ENCODE measurements at places on chromosomes 4 and X.
A peak's percentile ranks its signal among the peaks of the same experiment; 100 is the strongest.

DNA sequence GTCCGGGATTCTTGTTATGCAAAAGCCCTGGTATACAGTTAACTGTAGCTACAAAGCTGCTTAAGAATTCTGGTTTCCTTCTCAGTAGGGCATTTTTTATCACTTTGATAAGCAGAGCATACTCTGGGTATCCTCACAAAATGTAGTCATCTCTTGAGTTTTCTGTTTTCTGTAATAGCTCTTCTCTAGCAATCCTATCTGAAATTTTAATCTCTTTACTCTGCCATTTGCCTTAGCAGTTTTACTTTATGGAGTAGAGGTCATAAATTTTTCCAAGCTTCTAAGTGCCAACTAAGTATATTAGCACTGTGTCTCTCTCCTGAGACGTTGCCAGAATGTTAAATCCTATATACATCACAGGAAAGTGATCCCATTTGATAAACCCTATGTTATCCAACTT lies 28.0 kb upstream of the BANK1 start:
- no peak for DNase-seq

GRCh38 chrX:42577936-42578470 lies 200.0 kb downstream of the PPP1R2C start:
- DNase-seq = peak; percentile 3

- DNase-seq = peak; percentile 93
Observed at GRCh38 chrX:100649550-100650356, 5.8 kb downstream of the SRPX2 start.

- DNase-seq = no peak
Observed at GRCh38 chrX:103399744-103400143, 23.4 kb downstream of the BEX3 start.

GRCh38 chr4:123411514-123411913 lies 14.9 kb downstream of the SPRY1 start:
- no peak for DNase-seq

DNA sequence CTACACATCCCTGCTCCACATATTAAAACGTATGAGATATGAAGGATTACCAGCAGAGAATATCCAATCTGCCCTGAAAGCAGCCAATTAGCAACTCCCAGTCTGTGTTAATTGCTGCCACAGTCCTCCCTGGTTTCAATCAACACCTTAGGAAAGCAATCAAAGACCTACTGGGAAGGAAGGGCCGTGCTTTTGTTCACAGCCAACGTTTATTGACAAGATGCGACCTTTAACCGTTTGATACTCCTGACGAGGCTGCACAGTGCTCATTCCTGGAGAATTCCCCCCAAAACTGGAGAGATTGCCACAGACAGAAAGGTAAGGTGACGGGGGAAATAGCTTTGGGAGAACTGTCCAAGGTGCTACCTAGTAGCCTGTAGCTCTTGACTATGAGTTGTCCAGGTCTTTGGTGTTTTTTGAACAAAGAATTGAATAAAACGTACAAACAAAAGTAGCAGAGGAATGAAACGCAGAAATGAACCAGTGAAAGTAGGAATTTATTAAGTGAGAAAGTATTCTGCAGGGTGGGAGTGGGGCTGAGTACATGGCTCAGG lies 596.5 kb downstream of the NLGN4X start:
- no peak for DNase-seq

GRCh38 chrX:54180403-54180802 lies 2.7 kb downstream of the FAM120C start:
- peak; percentile 34 for DNase-seq

- DNase-seq = peak; percentile 87
Observed at GRCh38 chr4:113384600-113384999, 335.1 kb downstream of the ANK2 start.

- peak; percentile 86 for DNase-seq
Observed at GRCh38 chrX:48021026-48021900, 14.5 kb downstream of the SPACA5 start.

- no peak for DNase-seq
Observed at GRCh38 chr4:144634978-144635747, 10.8 kb upstream of the HHIP start.

- no peak for DNase-seq
Observed at GRCh38 chr4:86564795-86565194, 29.3 kb upstream of the PTPN13 start.

GRCh38 chrX:49075347-49075746 lies 1.5 kb upstream of the PRAF2 start:
- no peak for DNase-seq

- peak; percentile 43 for DNase-seq
Observed at GRCh38 chr4:170853422-170854021, 763.8 kb upstream of the AADAT start.

DNA sequence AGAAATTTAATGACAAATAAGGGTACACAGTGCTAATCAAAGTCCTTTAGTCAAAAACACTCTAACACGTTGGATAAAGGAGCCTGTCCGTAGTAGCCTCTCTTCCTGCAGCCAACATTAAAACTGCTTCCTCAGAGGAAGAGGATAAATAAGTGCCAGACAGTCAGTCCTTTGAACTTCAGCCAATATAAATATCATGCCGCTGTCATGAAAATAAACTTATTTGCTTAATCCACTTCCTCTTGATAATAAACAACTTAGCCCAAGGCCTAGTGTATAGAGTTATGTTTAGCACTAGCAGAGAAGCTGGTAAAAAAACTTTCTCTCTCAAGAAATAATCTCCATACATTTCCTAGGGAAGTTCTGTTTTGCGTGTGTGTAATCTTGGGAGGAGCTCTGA lies 196.7 kb downstream of the HS3ST1 start:
- DNase-seq = no peak

GRCh38 chr4:11765849-11766453 lies 337.3 kb upstream of the HS3ST1 start:
- DNase-seq = peak; percentile 15

- peak; percentile 81 for DNase-seq
Observed at GRCh38 chr4:127400731-127401346, 231.9 kb upstream of the INTU start.

DNA sequence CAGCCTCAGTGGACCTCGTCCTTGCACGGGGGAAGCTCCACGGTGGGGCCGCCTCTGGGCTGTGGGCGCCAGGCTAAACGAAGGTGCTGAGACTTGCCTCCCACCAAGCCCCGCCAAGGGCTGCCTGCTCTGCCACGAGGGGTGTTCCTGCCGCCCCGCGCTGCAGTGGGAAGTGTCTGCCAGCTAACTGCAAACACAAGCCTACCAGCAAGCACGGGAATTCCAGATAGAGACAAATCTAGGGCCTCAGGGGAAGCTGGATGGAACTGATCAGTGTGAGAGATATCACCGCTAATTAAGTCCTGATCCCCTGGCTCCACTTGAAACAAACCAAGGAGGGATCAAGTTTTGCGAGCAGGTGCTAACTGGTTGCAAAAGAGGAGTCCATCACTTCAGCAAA lies 181.6 kb upstream of the LEF1 start:
- no peak for DNase-seq

- DNase-seq = peak; percentile 92
Observed at GRCh38 chr4:40887764-40888131, 138.0 kb downstream of the NSUN7 start.

- DNase-seq = no peak
Observed at GRCh38 chrX:150502979-150503897, 65.2 kb upstream of the MTM1 start.

DNA sequence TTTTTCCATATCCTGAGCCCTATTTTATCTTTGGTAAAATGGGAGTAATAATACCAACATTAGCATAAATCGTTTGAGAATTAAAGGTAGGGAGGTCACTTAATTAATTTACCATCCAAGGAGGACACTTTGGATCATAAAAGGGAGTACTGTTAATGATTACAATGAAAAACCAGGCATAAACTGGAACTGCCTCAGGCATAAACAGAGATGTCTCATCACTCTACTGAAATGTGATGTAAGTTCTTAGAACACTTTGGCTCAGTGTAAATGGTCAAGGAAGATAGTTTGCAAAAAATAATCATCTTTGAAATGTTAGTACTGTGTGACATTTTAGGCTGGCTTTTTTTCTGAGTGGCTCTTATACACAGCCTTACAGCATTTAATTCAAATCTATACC lies 268.7 kb downstream of the SLC39A8 start:
- no peak for DNase-seq

- no peak for DNase-seq
Observed at GRCh38 chr4:63218856-63219255, 1190.4 kb downstream of the TECRL start.

DNA sequence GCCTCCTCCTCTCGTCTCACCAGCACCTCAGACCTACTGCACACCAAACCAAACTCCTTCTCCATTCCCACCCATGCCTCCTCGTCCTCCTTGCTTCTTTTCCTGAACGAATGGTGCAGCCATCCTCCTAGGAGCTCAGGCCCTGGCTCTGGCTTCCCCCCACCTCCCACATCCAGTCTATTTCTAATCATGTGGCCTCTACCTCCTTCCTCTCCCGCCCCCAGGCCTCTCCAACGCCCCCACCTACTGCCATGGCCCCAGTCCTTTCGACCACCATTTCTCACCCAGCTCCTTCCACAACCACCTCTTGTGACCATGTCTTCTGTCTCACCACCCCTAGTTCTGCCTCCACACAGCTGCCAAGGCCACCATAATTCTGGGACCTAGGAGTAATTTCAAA lies 127.1 kb downstream of the PJA1 start:
- no peak for DNase-seq

- DNase-seq = no peak
Observed at GRCh38 chr4:150116506-150116905, 38.3 kb downstream of the DCLK2 start.

GRCh38 chrX:56600141-56600540 lies 36.7 kb downstream of the UBQLN2 start:
- no peak for DNase-seq

- DNase-seq = no peak
Observed at GRCh38 chr4:41217374-41217773, 3.0 kb upstream of the APBB2 start.

- DNase-seq = peak; percentile 49
Observed at GRCh38 chr4:4260185-4260751, 12.2 kb upstream of the TMEM128 start.

DNA sequence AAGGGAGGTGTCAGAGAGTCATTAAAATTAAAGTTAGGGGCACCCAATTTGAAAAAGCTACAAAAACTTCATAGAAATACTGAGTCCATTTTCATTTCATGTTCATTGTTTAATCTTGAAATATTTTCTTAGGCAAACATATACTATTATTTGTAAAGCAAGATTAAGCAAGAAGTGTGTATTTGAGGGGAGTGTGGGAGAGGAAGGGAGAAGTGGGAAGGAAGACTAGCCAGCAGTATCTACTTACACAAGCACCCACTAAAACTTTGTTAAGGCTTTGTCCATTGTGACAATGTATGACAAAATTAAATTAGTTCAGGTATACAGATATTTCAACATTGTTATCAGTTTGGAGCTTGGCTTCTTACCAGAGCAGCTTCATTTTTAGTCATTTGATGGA lies 222.9 kb downstream of the ARHGAP24 start:
- DNase-seq = no peak

- DNase-seq = no peak
Observed at GRCh38 chrX:38189431-38190250, 31.0 kb downstream of the SRPX start.

- peak; percentile 17 for DNase-seq
Observed at GRCh38 chrX:9681422-9681821, 84.2 kb downstream of the GPR143 start.

DNA sequence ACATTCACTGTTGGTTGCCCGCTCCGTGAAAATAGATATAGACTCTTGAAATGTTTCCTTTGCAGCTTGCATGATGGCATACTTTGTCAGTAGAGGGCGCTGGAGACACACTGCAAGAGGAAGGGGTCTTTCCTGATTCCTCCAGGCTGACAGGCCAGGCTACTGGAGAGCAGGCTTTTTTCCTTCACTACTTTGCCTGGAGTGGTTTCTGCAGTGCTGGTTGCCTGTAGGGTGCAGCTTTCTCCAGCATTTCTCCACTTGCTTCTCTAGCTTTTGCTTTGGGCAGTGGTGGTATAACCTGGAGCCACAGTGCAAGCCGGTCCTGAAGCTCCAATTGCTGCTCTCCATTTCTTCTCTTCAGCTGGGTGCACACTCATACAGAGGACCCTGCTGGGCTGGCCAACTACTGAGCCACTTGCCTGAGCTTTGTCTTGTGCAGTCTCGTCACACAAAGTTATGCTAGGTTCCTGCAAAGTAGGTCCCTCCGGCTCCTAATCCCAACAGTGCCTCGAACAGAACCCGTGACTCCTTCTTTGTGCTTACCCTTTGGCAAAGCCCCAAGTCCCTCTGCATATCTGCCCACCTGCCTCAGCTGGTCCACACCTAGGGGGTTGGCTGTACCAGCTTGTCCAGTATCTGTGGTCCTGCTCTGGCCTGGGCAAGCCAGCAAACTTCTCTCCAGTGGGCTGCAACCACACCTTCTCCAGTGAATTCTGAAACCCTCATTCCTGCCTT lies 46.3 kb downstream of the RASSF6 start:
- peak; percentile 76 for DNase-seq

DNA sequence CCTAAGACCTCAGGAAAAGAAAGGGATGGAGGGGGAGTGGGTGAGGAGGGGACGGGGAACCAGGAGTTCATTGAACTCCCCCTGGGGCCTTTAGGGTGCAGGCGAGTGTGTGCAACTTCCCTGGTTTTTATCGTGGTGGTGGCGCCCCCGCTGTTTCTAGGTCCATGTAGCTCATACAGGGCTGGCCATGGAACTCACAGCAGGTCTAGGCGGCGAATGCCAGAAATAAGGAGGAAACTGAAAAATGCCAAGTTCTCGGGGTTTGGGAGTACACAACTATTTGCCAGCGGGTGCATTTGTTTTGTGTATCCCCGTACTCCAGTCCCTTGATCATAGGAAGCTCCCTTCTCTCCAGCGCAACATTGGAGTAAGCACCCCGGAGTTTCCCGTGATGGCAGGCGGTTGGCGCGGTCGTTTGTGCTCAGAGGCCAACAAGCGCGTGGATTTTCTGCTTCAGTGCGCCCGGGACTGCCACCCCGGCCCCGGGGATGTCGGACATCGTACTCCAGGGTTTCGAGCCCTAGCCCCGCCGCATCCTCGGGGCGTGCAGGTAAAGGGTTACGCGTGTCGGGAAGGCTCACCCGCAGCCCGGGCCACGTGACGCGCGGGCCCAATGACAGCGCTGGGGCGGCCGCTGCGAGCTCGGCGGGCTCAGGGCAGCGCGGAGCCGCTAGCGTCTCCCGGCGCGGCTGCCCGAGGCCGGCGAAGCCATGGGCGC lies 208.9 kb downstream of the NWD2 start:
- DNase-seq = peak; percentile 20

DNA sequence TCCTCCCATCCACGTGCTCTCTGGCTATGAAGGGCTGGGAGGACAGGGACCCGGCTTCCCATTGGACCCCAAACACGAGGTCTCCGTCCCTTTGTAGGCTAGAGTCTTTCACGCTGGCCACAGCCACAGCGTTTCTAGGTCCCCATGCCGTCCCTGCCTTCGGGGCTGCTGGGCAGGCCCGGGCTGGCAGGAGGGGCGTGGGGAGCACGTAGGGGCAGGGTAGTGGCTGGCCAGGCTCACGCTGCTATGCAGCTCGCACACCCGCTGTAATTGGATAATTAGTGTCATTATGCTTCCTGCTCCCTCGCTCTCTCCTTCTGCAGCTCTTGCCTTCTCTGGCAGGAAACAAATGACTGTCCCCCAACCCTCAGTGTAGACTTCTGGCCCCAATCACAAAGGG lies 9.8 kb downstream of the ATP2B3 start:
- DNase-seq = no peak

- no peak for DNase-seq
Observed at GRCh38 chr4:21090094-21090666, 389.9 kb downstream of the PACRGL start.
